ENCODE measurements at places on chromosomes 1 and 21.

GRCh38 chr1:218775501-218776021 is 398.1 kb upstream of the LYPLAL1 start:
- peak; percentile 72 for DNase-seq

DNA sequence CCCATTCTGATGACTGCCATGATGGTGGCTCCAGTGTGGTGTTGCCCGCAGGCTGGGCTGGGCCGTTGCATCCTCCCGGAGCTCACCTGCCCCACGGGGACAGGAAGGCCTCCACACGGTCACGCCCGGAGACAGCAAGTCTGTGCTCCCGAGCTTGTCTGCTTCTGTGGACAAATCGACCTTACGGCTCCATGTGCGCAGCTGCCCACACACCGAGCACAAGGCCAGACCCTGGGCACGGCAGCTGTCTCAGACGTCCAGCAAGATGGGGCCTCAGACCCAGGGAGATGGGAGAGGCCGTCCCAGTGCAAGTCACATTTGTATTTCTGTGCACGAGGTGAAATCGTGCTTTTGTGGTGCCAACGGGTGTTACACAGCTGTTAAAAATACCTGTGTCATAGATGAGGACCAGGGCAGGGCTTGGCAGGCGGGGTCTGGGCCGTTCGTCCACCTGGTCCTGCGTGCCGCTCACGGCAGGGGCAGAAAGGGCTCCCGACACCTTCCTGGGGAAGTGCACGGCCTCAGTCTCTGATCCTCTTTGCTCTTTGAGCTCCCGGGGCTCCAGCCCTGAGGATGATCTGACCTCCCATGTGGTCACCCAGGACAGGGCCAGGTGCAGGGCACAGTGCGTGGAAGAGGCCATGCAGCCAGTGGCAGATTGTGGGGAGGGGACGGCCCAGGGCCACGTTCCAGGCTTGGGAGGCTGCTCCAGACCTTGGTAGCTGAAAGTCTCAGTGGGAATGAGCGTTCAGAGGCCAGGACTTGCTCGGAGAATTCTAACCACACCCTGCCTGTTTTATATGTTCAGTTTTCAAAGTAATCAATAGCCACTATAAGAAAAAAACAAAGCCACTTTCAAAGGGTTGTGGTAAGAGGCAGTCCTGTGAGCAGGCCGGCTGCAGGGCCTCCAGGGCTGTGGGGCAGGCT is 13.5 kb downstream of the COL6A1 start:
- DNase-seq = no peak

DNA sequence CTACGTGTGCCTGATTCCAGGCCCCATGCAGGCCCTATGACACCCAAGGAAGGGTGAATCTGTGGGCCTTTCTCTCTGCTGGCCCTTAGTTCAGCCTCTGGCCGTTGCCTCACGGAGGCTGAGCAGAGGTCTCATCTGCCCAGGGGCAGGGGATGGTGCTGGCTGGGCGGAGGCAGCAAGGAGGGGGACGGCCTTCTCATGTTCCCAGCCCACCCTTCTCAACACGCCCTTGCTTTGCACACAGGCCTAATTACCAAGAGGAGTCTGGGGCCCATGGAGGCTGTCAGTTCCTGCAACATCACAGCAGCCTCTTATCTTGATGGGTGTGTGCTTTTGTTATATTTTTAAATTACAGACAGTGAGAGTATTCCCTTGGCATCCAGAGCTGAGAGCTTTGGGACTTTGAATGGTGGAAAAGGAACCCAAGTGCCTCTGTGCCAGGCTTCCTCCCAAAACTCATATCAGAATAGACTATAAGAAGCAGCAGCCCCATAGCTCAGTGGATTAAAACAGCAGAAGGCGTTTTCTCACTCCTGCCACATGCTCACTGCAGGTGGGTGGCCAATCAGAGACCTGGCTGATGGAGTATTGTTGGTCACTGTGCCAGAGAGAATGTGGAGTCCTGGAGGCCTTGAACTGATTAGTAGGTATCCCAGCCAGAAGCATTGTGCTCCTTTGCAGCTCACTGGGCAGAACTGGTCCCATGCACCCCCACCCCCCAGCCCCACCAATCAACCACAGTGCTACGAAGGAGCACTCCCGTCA is 164.9 kb downstream of the CAMTA1 start:
- DNase-seq = peak; percentile 34

DNA sequence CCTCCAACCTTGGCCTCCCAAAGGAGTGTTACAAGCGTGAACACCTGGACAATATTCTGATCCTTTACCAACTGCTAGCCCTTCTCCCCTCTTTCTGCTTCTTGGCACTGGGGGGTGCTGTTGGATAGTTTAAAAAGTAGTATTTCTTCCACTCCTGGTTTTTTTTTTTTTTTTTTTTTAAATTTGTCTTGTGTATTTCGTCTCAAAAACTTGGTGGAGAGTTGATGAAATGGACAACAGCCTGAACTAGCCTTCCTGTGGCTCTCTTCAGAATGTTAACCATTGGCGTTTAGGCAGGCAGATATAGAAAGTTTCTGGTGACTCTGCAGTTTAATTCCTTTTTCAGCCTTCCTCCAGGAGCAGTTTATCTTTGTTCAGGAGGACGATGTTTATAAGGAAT is 69.7 kb upstream of the USP24 start:
- DNase-seq = peak; percentile 70

DNA sequence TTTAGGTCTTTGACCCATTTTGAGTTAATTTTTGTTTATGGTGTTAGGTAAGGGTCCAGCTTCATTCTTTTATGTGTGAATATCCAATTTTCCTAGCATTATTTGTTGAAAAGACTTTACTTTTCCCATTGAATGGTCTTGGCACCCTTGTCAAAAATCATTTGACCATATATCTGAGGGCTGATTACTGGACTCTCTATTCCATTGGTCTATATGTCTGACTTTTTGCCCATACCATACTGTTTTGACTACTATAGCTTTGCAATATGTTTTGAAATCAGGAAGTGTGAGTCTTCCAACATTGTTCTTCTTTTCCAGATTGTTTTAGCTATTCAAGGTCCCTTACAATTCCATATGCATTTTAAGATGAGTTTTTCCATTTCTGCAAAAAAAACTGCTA is 11.4 kb upstream of the CCSAP start:
- DNase-seq = no peak

- DNase-seq = no peak
Observed at GRCh38 chr1:198925567-198925966, 286.7 kb downstream of the PTPRC start.

DNA sequence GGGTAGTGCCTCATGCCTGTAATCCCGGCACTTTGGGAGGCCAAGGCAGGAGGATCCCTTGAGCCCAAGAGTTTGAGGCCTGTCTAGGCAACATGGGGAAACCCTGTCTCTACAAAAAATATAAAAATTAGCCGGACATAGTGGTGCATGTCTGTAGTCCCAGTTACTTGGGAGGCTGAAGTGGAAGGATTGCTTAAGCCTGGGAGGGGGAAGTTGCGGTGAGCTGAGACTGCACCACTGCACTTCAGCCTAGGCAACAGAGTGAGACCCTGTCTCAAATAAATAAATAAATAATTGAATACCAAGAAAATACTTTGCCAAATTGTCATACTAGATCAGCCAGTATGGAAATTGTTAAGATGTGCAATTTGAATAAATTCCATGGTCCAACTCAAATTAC is 5.9 kb upstream of the RBBP5 start:
- no peak for DNase-seq

DNA sequence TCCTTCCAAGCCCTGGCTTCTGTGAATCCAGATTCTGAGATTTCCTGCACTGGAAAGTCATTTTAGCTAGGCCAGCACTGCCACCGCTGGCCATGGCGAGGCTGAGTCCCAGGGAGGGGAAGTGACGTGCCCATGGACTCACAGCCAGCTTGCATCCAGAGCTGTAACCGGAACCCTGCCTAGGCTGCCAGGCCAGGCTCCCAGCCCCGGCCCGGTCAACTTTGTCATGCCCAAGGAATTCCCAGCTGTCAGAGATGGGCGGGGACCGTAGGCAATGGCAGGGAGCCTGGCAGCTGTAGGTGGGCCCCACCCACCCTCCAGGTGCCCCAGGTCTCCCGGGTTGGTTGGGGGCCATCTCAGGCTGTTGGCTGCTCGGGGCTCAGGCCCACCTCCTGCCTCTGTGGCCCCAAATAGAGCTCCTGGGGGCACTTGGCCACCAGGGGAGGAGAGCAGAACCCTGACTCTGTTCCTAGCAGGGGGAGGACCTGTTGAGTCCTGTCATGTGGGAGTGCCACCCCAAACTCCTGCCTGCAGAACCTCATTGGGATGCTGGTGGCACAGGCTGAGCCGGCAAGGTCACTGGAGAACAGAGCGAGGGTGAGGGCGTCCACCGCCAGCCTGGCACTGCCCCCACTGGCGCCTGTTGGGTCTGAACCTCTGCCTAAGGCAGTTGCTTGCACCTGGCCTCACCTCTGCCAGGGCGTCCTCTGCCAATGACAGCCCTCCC is 57.8 kb downstream of the FOXO6 start:
- no peak for DNase-seq

DNA sequence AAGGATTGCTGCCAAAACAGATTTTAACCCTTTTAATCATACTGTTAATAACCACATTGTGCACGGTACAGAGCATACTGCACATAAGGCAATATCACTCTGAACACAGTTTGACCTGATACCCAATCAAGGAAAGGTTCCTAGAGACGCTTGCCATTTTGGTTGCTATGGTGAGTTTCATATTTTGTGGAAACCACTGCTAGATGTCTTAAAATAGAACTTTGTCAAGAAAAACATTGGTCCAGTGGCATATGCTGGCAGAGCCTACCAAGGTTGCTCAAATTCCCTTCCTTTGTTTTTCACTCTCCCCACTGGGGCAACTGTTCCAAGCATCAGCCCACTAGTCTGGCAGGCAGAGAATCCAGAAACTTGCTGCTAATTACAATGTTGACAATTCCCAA is 114.8 kb upstream of the DPYD start:
- peak; percentile 44 for DNase-seq

- DNase-seq = no peak
Observed at GRCh38 chr21:46157987-46158451, 2.6 kb upstream of the FTCD start.

GRCh38 chr1:206923009-206923960 is 1.5 kb upstream of the FCMR start:
- no peak for DNase-seq

- DNase-seq = no peak
Observed at GRCh38 chr1:24043345-24044032, 63.4 kb upstream of the SRSF10 start.

DNA sequence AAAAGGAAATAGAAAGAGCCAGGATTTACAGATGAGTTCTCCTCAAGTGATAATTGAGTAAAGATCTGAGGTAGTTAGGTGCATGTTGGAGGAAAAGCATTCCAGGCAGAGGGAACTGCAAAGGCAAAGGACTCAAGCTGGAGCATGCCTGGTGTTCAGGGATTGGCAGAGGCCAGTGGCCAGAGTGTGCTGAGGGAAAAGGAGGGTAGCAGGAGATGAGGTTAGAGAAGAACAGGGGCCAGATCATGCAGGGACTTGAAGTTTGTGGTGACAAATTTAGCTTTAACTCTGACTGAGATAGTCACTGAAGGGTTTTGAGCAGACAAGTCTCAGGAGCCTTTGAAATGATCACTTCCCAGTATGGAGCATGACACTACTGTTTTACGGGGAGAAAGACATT is 19.0 kb upstream of the GTF2B start:
- no peak for DNase-seq

GRCh38 chr1:38028671-38029070 is 16.1 kb downstream of the UTP11 start:
- DNase-seq = no peak

GRCh38 chr1:90781534-90781933 is 64.4 kb upstream of the BARHL2 start:
- DNase-seq = no peak

DNA sequence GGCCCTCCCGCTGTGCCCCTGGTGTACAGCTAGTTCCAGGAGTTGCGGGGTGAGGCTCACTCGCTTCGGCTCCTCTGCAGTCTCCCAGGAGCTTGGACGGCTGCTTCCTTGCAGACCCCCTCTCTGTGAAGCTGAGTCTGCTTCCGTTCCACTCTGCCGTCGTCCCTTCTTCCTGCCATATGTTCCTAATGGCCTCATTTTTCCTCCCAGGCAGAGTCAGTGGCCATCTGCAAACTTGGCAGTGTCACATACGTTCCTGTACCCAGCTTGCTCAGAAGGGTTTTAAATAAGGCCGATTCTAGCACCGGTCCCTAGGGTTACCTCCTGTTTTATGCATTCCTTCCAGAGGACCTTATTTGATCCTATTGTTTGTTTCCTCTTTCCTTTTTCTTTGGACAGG is 21.3 kb downstream of the ACTL8 start:
- no peak for DNase-seq

GRCh38 chr1:34844252-34844634 is 15.3 kb downstream of the SMIM12 start:
- no peak for DNase-seq

DNA sequence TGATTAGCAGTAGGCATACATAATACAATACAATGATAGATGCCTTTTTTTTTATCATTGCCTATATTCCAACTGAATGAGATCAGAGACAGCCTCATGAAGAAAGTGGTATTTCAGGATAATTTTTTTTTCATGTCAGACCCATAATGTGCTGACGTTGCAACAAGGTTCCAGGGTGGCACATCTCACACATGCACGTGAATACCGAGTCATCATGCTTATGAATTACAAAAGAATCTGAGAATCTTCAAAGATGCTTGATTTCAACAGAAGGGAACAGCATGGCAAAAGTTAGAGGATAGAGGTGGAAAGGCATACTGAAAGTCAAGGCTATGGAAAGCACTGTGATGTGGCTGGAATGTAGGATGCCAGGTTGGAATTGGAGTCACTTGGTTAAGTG is 5.0 kb upstream of the RNF11 start:
- peak; percentile 27 for DNase-seq

GRCh38 chr21:17386498-17386897 is 126.3 kb upstream of the CXADR start:
- DNase-seq = no peak

DNA sequence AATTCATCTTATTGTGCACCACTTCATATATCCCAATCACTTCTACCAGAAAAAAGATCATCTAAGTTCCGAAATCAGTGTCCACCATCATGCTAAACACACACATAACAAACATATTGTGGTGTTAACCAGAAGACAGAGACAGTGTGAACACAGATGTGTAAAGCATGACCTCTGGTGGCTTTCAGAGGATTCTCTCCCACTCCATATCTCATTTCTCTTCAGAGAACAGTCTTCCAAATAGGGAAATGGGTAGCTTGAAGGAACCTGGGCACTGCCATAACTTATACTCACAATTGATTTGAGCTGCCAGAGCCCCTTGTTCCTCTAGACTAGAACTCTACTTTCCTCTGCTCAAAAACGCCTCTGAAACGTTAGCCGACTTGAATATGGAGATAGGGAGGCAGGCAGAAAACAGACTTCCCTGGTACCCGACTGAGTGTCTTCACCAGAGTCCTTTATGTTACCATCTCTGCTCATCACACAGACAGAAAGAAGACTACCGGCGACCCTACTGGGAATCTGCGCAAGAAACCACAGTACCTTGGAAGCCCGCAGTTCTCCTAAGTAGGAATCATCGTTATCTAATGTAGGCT is 1.8 kb upstream of the ELAPOR1 start:
- peak; percentile 49 for DNase-seq

Measured in cardiac muscle cell (in vitro differentiated cells and primary cell).